ENCODE measurements at places on chromosomes 1 and 21. TPM values are rescaled to one million over a fixed set of nuclear protein-coding genes. Genes with fewer than 3 reads are reported as not detected.

Gene TAGLN2
- total RNA-seq = 378 TPM

Gene HMCN1
- total RNA-seq = 0.05 TPM

Gene NUAK2
- total RNA-seq = 5.7 TPM

Gene OR2L5
- total RNA-seq = not detected

Gene G0S2
- total RNA-seq = 25.9 TPM

Gene FAM76A
- total RNA-seq = 12.4 TPM

Gene TAF5L
- total RNA-seq = 21.7 TPM

Gene KDF1
- 1.1 TPM for total RNA-seq

Gene RGS1
- total RNA-seq = 30.7 TPM

GRCh38 chr1:60589916-60590315, 492.4 kb upstream of the NFIA start:
- no peak for DNase-seq

Gene TRIM67
- total RNA-seq = 0.12 TPM

- DNase-seq = no peak
These were observed 413.9 kb downstream of the RPS6KC1 start for GRCh38 chr1:213464786-213465460.

DNA sequence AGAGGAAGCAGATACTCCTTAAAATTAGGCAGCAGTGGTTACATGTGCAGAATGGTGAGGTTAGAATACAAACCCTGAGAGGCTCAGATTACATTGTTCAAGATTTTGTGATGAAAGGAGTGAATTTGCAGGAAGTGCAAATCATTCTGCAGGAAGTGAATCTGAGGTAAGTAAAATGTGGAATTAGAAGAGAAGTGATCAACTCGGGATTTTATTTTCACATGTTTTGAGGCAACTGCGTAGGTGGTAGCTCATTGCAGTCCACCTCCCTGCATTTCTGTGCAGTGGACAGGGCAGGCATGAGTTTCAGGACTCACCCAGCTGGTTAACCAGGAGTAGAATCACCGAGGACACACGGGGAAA, 2.1 kb upstream of the PLA2G2C start:
- no peak for DNase-seq

Gene BACE2
- total RNA-seq = 1.1 TPM

Gene B3GALT5
- total RNA-seq = not detected

DNA sequence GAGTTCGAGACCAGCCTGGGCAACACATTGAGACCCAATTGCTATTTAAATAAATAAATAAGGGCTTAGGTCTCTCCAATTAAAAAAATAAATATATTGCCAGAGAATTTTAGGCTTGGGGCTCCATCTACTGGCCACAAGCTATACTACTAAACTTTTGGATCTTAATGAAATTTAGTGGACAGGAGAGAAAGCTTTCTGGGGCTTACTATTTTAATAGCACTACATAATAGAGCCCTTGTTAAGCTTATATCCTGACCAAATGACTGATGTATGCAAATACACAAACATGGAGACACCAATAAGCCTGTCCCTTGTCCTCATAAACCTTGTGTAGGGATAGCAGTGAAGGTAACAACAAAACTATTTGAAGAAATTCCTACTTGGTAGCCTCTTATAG, 18.4 kb downstream of the CCT3 start:
- DNase-seq = no peak

DNA sequence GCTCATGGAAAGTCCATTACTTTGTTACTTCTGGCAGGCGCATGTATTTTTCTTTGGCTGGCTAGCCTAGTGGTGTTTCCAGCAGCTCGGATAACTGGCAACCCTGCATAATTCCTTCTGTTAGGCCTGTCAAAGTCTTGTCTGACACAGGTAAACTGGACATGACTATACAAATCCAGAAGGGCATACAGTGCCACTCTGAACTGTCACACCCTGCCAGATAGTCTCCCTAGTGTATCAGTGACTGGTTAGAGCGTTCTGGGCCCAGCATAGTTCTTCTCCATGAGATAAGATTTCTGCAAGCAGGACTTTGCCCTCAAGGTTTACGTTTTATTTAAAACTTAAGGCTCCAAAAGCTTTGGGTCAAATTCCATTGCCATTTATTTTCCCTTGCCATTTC, 177.7 kb upstream of the GORAB start:
- no peak for DNase-seq

GRCh38 chr21:21096956-21097355, 98.7 kb downstream of the NCAM2 start:
- no peak for DNase-seq

DNA sequence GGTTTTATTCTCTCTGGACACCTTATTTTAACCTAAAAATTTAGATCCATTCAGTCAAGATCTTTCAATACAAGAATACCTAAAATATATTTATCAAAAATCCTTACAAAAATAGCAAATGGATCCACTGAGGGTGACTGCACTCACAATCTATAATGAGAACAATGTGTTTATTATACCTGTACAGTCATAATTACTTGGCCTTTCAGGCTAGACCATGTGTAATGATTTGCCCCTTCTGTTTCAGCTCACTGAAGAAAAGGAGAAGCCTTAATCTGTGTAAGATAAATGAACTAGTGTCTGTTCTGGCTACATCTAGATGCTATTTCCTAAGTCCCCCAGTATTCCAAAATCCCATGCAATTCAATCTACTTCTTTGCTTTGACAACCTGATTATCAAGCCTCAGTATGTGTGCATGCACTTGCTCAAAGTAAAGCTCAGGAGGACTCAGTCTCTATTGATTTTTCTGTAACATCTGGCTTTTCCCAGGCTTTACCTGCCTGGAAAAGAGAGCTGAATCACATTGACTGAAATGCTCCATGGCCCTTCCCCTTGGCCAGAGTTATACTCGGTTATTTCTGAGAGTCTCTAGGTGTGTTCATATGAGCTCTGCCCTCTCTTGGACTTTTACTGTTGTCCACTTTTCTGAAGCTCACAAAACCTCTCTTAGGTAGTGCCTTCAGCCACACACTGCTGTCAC, 27.6 kb downstream of the CRP start:
- no peak for DNase-seq

Gene DYRK3
- total RNA-seq = 8.7 TPM

DNA sequence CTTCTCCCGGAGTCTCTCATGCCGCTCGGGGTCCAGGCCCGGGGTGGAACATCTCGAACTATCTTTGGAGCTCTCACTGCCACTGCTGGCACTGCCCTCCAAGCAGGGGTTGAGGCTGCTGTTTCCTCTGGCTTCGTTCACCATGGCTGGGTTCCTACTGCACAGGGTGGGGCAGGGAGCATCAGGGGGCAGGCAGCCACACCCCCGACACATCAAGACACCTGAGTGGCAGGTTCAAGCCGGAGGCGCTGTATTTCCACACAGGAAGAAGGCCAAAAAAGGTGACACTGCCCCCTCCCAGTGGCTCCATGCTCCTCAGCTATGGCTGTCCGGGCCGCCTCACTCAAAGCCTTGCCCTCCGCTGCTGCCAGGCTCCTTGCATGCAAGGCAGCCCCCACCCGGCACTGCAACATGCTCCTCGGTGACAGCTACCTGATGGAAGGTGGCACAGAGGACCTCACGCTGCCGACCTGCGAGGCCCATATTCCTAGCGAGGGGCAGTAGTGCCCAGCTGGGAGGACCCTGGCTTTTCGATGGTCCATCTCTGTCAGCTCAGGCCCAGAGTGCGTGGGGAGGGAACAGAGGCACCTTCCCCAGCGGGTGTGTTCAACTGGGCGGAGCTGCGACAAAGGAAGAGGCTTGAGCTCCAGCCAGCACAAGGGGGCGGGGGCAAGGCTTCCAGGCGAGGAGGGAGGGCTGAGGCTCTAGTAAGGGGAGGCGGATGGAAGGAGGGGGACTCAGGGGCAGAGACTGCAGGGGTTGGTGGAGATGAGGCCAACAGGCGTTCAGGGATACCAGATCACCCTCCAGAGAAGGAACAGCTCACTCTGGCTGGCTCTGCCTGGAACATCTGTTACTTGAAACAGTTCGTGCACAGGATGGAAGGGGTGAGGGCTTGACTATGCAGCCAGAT, 2.5 kb downstream of the MTHFR start:
- peak; percentile 76 for DNase-seq

- DNase-seq = no peak
These were observed 101.3 kb downstream of the SPSB1 start for GRCh38 chr1:9394010-9394409.

GRCh38 chr1:59052166-59052590, 244.7 kb upstream of the FGGY start:
- no peak for DNase-seq

Gene PIP5K1A
- 77.5 TPM for total RNA-seq

DNA sequence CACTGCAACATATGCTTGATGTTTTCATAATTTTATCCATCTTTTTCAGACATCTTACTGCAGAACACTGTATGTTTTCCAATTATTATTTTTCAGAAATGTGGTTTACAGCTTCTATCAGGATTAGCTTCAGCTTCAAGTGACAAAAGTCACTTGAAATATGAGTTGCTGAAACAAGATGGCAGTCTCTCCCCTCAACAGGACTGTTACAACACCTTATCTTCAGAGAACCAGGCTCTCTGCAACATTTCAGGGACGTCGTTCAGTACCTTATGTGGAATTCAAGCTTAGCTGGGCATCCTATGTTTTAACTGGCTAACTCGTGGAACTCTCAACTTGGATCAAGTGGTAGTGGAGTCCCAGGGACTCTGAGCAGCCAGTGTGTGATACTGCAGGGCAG, 2.0 kb upstream of the UBE2G2 start:
- DNase-seq = no peak

GRCh38 chr1:59707178-59707791, 107.5 kb upstream of the HOOK1 start:
- no peak for DNase-seq

Gene SPATA6
- total RNA-seq = 5.7 TPM

GRCh38 chr21:33753886-33754285, 111.6 kb downstream of the ITSN1 start:
- no peak for DNase-seq

Gene PERM1
- not detected for total RNA-seq

DNA sequence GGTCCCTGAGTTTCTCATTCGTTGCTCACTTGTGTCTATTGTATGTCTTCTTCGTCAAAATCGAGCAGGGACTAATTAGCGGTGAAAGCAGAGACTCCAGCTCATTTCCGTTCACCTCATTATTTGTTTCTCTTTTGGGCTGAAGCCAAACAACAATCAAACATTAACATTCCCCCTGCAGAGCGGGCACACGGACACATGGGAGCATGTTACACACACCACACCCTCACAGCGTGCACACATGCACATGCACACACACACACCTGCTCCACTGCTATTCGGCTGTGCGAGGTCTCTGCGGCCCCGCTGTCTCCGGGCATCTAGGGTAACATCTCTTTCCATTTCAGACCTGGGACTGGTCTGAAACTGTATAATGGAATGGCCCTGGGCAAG, 58.5 kb upstream of the LRRC8D start:
- DNase-seq = no peak

Gene HEATR1
- 57.1 TPM for total RNA-seq

GRCh38 chr1:93715529-93716126, 34.0 kb upstream of the BCAR3 start:
- peak; percentile 52 for DNase-seq

Gene SAMD11
- total RNA-seq = 0.17 TPM

DNA sequence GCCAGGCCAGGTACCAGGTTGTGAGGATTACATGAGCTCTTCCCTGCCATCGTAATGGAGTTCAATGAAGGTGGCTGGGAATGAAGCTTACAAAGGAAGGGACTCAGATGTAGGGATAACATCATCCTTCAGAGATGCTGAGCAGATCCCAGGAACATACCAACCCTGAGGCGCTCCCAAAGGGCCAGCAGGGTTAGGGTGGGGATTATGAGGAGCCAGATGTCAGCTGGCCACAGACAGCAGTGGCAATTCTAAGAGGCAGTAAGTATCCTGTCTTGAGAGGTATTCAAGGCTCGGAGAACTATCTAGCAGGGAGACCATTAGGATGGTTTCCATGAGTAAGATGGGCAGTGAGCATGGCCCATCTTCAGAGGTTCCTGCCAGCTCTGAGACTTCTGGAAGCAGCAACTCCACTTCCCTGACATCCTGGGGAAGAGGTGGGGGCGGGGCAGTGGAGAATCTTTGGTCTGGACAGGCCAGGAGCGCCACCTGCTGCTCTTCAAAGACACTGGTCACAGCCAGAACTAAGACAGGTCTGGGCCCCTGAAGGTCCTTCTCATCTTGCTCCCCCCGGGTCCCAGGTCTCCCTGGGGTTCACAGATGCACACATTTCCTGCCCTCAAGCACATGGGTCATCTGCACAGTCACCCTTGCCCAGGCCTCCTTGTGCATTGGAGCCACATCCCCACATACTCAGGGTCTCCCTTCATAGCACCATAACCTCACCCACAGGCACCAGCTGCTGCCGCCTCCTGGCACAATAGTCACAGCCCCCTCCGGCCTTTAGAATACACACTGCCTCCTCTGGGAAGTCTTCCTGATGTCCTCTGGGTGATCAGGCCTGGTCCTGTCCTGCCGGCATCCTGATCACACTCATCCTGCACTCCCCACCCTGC, 2.7 kb upstream of the SDC3 start:
- DNase-seq = peak; percentile 58

GRCh38 chr1:1966071-1966740, 37.4 kb downstream of the CFAP74 start:
- no peak for DNase-seq

GRCh38 chr21:43916691-43917514, 51.9 kb downstream of the AGPAT3 start:
- DNase-seq = peak; percentile 73

DNA sequence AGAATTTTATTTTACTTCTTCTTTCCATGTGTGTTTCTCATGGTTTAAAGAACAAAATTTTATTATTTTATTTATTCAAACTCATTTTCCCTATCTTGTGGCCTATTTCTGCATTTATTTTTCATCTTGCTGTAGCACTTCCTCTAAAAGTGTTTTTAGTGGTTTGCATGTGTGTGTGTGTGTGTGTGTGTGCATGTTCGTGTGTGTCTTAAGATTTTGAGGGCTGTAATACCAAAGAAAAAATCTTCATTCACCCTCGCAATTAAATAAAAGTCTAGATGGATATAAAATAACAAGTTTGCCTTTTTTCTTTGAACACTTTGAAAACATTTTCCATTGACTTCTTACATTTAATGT, 24.6 kb upstream of the FCRL3 start:
- DNase-seq = no peak
